Stimulated activated CD8-positive, alpha-beta memory T cell treated with anti-CD3 and anti-CD28 coated beads, Interleukin-15, amount 100 ng/mL, for 24 hours (primary cell): ENCODE measurements at places on chromosomes 6 and 20.

GRCh38 chr6:145756170-145756662 lies 20.9 kb upstream of the EPM2A start:
- DNase-seq: no peak

DNA sequence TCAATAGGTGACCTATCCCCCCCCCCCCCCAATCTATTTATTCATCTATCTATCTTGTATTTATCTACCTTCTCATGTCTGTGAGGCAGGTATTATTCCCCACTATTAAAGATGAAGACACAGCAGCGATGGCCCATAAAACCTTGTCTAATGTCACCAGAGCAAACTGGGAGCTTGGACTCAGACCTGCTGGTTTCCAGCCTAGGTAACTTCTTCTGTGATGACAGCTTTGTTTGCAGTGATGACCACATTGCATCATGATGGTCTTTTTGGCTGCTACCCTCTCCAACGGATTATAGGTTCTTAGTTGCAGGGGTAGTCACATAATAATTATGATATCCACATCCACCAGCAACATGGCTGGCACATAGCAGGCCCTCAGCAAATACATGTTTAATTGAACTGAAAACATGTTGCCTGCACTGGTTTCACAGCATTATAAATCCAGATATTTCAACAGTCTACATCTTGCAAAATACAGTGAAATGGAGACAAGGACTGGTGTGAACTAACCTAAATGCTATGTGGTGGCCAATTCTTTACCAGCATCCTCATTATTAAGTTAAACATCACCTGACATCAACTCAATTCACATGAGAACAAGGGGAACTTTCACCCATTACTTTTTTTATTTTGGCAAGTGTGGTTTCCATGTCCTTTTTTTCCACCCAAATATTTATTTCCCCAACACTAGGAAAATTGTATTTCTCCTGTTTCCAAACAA lies 712.5 kb upstream of the NRSN1 start:
- no peak for DNase-seq

- no peak for DNase-seq
Measured at GRCh38 chr6:47187113-47187512, 122.6 kb downstream of the TNFRSF21 start.

DNA sequence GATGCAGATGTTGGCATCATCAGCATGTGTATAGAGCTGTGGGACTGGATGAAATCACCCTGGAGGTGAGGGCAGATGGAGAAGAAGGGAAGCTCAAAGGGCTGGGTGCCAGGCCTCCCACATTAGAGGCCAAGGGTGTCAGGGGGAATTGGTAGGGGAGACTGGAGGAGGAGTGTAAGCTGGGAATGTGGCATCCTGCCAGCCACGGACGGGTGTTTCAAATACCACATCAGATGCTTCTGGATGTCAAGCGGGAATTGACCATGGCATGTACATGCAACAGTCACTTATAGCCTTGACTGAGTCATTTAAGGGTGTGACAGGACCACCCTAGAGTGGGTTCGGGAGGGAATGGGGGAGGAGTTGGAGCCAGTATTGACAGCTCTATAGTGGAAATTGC lies 9.6 kb downstream of the ERGIC3 start:
- no peak for DNase-seq

GRCh38 chr20:49799698-49800097 lies 12.9 kb upstream of the SLC9A8 start:
- DNase-seq: no peak

GRCh38 chr6:166313255-166314070 lies 5.3 kb upstream of the PRR18 start:
- DNase-seq: no peak

GRCh38 chr6:128557081-128557480 lies 36.7 kb upstream of the PTPRK start:
- DNase-seq: no peak

- no peak for DNase-seq
Measured at GRCh38 chr6:37007340-37008043, 2.0 kb downstream of the FGD2 start.

DNA sequence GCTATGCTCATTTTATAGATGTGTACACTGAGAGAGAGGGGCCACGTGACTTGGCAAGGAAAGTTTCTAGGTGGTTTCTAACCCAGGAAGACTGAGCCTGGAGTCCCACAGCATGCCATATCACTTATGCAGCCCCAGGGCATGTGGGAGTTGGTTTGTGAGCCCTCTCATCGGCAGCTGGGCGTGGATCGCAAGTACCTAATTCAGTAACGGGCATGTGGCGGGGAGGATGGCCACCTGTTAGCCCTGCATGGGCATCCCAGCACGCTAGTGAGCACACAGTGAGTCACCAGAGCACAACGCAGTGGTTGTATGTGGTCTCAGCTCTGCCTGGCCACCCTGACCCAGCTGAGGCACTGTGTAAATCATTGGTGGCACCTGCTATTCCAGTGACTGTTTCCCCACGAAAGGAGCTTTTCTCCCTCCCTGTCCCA lies 88.3 kb downstream of the NINL start:
- no peak for DNase-seq

DNA sequence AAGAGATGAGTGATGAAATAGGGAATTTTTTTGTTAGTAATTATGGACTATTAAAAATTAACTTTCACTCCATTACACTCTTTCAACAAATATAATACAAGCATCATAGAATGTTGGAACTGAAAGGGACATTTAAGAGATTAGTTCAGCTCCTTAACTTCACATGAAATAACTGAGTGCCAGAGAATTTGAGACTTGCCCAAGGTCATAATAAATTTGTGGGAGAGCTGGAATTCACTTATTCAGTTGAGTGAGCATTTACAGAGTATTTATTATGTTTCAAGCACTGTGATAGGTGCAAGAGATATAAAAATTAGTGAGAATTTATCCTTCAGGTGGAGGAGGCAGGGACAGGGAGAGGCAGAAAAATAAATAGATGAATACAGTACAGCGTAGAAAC lies 154.6 kb downstream of the KCNQ5 start:
- no peak for DNase-seq

DNA sequence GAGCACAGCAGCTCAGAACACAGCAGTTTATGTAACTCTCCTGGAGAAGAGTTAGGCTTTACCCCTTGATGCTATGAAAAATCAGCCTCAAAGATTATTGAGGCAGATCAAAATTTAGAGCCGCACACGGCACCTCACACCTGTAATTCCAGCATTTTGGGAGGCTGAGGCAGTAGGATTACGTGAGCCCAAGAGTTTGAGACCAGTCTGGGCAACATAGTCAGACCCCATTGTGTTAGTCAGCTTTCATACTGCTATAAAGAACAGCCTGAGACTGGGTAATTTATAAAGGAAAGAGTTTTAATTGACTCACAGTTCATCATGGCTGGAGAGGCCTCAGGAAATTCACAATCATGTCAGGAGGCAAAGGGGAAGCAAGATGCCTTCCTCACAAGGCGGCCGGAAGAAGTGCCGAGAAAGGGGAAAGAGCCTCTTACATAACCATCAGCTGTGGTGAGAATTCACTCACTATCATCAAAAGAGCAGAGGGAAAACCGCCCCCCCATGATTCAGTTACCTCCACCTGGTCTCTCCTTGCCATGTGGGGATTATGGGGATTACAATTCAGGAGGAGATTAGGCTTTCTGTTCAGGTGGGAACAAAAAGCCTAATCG lies 87.7 kb downstream of the SGK1 start:
- no peak for DNase-seq

DNA sequence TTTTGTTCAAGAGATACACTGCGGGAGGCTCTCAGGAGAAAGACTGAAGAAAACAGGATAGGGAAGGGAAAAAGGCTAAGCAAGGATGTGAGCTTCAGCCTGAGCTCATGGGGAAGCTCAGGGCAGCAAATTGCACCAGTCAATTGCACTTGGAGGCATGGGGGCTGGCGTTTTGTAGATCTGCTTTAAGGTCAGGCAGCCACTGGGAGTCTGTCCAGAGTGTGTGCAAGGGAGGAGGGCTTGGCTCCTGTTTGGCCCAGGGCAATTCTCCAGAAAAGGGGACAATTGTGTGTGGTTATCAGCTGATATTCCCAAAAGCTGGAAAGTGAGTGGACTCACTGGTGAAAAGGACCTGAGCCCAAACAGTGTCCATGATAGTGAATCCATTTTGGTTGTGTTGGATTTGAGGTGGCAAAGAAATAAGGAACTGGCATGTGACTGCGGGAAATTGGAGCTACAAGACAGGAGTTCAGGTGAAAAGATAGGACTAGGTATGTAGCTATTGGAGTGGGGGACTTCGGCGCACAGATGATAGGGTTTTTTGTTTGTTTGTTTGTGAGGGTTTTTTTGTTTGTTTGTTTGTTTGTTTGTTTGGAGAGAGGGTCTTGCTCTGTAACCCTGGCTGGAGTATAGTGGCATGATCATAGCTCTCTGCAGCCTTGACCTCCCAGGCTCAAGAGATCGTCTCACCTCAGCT lies 22.3 kb upstream of the IER3 start:
- DNase-seq: no peak

- DNase-seq: no peak
Measured at GRCh38 chr6:75532521-75532920, 38.9 kb upstream of the FILIP1 start.

GRCh38 chr20:25467441-25467840 lies 60.0 kb downstream of the GINS1 start:
- DNase-seq: no peak

DNA sequence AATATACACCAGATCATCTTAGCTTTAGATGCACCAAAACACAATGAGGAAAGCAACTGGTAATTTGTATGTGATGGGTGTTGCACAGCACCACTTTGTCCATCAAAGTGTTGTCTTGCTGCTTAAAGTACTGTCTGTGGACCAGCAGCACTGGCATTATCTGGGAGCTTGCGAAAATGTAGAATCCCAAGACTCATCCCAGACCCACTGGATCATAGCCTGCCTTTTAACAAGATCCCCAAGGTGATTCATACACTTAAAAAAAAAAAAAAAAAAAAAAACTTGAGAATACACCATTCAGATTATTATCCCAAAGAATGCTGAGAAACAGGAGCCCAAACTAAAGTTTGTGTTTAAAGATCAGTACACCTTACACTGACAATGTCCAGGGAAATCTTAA lies 123.4 kb downstream of the TASP1 start:
- no peak for DNase-seq
